Left kidney (tissue), 8 donors: ENCODE measurements at places on chromosomes 3 and 15. TPM values are rescaled to one million over a fixed set of nuclear protein-coding genes. Genes with fewer than 3 reads are reported as not detected.

- DNase-seq = no peak
These were observed 57.5 kb downstream of the NEO1 start for GRCh38 chr15:73109765-73110164.

The FGF12 gene
- polyA plus RNA-seq = 7.0 TPM

The PPP1R14D gene
- 0.62 TPM for polyA plus RNA-seq

GRCh38 chr3:51985063-51985462 is 1.7 kb downstream of the ACY1 start:
- no peak for DNase-seq

DNA sequence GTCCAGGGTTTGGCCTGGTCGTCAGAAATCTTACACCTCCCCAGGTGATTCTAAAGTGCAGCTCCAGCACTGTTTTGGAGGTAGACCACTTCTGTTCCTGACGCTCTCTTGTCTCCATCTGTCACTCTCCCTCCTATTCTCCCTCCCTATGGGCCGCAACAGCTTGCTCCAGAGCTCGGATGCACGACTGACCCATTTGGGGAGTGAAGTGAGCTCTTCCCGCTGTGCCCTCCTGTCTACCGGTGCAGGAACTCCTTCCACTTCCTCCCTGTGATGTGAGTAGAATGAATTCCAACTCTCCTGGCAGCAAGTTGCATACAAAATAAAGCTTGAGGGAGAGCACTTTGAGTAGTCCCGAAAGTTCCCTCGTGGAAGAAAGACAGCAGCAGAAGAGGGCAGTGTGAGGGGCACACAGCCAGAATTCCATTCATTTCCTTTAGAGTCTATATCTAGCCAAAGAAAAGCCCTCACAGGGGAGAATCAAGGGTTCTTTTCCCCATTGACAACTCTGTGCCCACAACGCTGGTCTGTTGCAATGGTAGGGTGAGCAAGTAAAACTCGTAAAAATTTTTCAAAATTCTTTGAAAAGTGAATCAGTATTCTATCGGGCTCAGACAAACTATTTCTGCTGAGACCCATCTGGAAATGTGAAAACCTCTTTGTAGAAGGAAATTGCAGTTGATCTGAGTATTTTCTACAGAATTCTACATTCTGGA is 39.9 kb upstream of the BDH1 start:
- no peak for DNase-seq

GRCh38 chr3:79018671-79019136 is 749.1 kb downstream of the ROBO1 start:
- no peak for DNase-seq

DNA sequence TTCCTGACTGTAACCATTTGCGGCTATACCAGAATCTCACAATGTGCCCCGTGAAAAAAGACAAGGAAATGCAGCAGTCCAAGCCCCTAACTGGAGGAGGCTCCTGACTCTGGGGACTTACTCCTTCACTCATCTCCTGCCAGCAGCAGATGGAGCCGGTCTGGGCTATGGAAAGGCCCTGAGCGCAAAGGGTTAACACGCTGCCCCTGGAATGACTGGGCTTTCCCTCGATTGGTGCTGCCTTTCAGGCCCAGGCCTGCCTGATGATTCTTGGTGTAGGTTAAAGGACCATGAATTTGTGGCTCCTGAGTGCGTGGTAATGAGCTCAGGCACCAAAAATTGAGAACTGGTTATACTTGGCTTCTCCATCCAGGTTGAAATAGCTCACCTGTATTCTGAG is 42.3 kb upstream of the GALNT15 start:
- no peak for DNase-seq

The DOCK3 gene
- 2.1 TPM for polyA plus RNA-seq

GRCh38 chr3:42730294-42730693 is 27.7 kb upstream of the HHATL start:
- DNase-seq = no peak

The ZNF197 gene
- 40.3 TPM for polyA plus RNA-seq

DNA sequence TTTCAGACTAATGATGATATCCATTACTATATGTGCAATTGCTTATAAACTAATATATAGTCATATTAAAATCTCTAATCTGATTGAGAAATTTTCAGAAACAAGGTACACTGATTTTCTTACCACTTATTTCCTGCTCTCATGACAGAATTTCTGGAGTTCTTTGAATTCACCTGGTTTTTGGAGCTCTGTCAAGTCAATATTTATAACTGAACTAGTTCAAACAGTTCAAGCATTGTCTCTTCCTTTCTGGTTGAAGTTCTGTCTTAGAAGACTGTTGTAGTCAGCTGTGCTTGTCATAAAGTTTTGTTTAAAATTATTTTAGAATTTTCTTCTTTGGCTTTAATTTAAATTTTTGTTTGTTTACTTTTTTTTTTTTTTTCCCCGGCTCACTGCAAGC is 239.9 kb upstream of the CTDSPL start:
- no peak for DNase-seq

- no peak for DNase-seq
These were observed 12.7 kb upstream of the MINDY4B start for GRCh38 chr3:150917951-150918350.

DNA sequence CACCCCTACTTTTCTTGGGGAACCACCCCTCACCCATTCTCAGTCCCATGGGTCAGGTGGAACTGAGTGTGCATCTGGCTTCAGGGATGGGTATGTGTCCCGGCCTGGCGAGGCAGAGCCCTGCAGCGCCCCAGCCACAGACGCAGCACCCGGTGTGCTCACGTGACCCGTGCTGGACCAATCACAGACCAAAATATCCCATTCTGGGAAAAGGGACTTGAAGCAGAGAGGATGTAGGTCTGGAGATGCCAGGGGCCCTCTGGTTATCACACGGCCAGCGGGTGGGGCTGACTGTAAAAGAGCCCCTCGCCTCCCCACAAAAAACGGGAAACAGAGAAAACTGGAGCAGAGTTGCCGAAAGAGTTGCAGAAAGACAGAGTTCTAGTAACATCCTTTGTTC is 138.0 kb upstream of the RAD18 start:
- DNase-seq = no peak

DNA sequence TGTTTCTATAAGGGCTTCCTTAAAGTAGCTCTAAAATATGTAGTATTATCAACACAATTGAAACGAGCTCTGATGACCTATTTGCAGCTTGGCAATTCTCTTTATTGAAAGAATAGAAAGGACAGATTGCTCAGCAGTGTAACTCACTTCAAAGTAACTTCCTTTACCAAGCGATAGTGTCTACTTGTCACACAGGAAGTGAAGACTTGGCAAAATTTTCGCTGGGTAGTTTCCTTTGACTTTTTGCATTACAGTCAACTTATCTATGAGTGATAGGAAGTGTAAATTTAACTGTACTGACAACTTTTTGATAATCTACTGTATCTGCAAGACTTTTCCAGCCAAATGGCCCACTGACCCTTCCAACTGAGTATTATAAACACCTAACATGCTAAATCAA is 22.8 kb downstream of the SLC9A9 start:
- no peak for DNase-seq
